ENCODE measurements at places on chromosomes 7 and 10. TPM values are rescaled to one million over a fixed set of nuclear protein-coding genes. Genes with fewer than 3 reads are reported as not detected.

DNA sequence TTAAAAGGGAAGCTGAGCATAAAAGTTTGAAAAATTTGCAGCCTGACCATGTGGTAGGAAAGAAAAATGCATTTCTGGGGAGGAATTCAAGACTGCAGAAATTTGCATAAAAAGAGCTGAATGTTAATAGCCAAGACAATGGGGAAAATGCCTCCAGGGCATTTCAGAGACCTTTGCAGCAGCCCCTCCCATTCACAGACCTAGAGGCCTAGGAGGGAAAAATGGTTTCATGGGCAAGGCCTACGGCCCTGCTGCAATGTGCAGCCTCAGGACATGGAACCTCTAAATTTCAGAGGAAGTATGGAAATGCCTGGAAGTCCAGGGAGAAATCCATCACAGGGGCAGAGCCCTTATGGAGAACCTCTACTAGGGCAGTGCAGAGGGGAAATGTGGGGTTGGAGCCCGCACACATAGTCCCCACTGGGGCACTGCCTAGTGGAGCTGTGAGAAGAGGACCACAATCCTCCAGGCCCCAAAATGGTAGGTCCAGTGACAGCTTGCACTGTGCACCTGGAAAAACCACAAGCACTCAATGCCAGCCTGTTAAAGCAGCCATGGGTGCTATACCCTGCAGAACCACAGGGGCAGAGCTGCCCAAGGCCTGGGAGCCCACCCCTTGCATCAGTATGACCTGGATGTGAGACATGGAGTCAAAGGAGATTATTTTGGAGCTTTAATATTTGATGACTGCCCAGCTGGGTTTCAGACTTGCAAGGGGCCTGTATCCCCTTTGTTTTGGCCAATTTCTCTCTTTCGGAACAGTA is 243.8 kb downstream of the DNAJB9 start:
- peak; percentile 46 for DNase-seq

DNA sequence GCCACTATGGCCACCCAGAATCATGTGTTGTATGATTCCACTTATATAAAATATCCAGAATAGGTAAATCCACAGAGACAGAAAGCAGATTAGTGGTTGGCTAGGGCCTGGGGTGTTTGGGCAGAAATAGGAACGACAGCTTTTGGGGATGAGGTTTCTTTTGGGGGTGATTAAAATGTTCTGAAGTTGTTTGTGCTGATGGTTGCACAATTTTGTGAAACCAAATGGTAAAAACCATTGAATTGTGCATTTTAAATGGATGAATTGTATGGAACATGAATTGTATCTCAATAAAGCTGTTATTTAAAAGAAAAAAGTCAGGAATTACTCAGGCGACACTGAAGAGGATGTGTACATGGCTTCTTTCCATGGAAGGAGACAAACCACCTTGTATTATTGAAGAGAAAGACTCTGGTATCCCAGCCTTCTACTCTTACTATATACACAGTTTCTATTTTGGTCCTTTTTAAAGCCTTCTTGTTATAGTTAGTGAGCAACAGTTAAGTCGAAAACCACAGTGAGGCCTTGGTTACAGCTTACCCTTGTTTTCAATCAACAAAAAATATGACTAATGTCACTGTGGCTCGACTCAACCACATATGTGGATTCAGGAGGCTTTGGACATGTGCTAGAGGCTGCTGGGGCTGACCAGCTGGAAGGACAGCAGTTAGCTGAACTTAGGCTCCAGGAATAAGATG is 57.1 kb upstream of the KMT2E start:
- no peak for DNase-seq

BLVRA gene
- 53.8 TPM for total RNA-seq

DNA sequence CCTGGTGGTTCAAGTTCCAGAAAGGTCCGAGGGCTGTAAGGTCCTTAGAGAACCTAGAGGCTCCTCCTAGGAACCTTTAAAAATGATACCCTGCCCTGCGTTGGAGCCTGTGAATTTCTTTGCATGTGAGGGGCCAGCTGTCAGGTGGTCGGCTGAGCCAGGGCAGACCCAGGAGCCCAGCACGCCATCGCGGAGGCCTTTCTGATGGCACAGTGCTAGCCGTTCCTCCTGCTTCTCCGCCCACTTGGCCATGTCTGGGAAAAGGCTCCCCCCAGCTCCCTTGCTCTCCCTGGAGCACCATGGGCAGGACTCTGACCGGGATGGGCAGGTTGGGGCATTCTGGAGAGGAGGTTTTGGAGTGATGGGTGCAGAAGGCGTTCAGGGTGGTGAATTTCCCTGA is 7.6 kb downstream of the ZNF316 start:
- no peak for DNase-seq

DNA sequence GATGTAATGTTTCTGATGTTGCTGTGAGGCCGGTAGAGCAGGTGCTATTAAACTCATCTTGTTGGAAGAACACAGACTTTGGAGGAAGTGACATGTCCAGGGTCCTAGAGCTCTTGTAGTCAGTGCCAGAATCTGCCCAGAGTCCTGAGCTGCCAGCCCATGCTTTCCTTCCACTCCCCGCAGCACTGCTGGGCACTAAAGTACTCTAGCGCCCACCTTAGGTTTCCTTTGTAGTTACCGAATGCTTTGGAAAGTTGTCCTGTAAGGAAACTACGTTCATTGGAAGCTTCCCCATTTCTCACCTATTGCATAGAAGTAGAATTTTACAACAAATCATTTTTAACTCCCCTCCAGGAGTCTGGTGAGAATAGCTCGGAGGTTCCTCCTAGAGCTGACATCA is 11.0 kb downstream of the ZNF862 start:
- DNase-seq: no peak

DNA sequence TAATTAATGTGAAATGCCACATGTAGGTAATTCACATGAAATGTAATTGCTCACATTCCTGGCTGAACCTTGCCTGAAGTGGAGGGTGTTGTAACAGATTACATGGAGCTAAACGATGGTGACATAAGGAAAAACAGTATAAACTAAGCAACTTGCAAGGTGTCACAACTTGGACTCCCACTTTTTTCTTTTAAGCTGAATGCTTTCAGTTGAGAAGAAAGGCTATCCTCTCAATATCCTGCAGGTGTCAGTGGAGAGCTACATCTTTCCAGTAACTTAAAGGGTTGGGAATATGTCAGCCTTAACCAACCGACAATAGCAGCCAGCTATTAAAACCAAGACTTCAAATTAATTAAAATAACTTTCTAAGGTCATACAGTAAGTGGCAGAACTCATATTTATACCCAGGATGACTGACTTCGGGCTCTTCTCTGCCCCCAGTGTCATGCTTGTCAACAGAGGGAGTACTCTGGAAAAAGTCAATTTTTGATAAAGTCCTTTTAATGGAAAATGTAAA is 33.7 kb downstream of the NRBF2 start:
- DNase-seq: no peak

ELN gene
- 8,224 TPM for total RNA-seq

Data from chondrocyte (in vitro differentiated cells).